ENCODE measurements at places on chromosomes 11 and 22.

DNA sequence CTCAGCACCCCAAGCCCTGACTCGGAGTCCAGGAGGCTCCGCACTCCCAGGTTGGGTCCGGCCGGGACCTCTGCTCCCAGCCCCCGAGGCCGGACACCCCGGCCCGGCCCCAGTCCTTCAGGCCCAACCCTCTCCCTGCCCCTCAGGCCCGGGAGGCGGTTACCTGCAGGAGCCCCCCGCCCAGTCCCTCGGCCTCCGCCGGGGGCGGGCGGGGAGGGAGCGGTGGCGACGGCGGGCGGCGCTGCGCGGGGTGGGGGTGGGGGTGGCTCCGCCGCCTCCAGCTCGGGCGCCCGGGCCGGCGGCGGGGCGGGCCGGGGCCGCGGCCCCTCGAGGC lies 310 bp downstream of the TCF20 start:
- DNase-seq, result peak; percentile 35

- no peak for DNase-seq
These were observed 11.7 kb upstream of the RDX start for GRCh38 chr11:110308071-110308470.

- DNase-seq, result no peak
These were observed at the start of gene ENTHD1 for GRCh38 chr22:39893526-39893925. ENTHD1 (minus strand) TSS chr22:39893760; CDS start chr22:39887748, 6,012 bp downstream.

GRCh38 chr11:3120071-3120792 lies 44.9 kb downstream of the OSBPL5 start:
- DNase-seq, result no peak
